Tibial nerve (tissue), 4 donors: ENCODE measurements at places on chromosomes 16 and 17.
A peak's percentile ranks its signal among the peaks of the same experiment; 100 is the strongest.

DNA sequence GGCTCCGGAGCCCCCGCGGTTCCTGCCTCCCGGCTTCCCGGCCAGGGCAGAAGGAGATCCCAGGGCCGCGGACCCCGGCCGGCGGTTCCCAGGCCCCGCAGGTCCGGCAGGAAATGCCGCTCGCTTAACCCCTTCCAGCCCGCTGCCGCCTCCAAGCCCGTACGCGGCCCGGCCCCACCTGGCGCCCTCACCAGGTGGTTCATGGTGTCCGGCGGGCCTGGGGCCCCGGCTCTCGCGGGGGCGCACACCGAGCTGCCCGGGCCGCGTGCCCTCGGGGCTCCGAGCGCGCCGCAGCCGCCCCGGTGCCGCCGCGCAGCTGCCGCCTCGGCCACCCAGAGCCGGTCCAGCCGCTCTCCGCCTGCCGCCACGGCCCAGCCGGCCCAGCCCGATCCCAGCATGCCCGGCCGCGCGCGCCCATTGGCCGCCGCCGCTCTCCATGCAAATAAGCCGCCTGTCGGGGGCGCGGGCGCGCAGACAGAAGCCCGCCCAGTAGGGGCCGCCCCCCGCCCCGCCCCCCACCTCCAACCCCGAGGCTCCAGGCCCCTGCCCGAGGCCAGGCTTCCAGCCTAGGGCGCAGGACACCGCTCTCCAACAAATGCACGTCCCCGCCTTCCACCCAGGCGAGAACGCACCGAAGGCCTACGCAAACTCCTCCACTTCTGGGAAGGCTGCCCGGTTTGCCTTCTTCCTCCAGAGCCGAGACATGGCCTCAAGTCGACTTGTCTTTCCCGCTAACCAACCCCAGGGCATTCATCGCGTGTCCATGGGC lies at the start of gene BCAR1:
TSS of gene BCAR1 (minus strand) at position 345 of the 769 bp plus-strand sequence. CDS start at position 203, 142 bp downstream.
- DNase-seq, result peak; percentile 63

- no peak for DNase-seq
Observed at GRCh38 chr16:52069866-52070265, 477.1 kb downstream of the TOX3 start.

DNA sequence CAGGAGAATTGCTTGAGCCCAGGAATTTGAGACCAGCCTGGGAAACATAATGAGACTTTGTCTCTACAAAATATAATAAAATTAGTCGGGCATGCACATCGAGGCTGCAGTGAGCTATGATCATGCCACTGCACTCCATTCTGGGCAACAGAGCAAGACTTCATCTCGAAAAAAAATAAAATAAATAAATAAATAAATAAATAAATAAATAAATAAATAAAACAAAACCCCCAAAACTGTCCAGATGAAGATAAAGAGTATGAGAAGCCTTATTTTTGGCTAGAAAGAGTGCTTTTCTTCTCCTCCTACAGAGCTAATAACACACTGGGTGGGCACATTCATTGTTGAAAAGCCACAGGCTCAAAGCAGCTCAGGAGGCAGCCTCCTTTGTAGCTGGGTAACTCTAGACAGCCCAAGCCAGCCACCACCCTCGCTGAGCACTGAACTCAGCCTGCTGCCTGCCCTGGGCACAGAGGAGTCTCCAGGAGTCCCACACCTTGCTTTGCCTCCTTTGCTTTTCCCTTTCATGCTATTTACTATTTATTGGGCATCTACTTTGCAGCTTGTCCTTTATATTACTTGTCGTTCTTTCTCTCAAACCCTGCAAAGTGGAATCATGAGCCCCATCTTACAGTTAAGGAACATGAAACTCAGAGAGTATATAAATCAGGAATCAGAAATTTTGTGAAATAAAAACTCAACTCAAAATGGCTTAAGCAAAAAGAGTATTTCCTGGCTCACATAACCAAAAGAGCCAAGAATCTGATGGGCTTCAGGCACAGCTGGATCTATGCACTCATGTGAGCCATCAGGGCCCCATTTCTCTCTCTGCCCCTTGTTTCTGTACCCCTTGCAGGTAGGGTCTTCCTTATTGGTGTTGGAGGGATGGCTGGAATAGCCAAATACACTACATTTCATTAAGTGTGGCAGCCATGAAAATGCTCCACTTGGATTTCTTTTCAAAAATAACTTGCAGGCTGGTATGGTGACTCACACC lies 18.1 kb upstream of the C16orf87 start:
- DNase-seq, result no peak

- no peak for DNase-seq
Observed at GRCh38 chr17:2390199-2390836, 10.5 kb downstream of the MNT start.

GRCh38 chr16:89624777-89625761 lies 11.6 kb downstream of the DPEP1 start:
- DNase-seq, result no peak

- DNase-seq, result no peak
Observed at GRCh38 chr16:82628088-82628423, 1.3 kb downstream of the CDH13 start.

DNA sequence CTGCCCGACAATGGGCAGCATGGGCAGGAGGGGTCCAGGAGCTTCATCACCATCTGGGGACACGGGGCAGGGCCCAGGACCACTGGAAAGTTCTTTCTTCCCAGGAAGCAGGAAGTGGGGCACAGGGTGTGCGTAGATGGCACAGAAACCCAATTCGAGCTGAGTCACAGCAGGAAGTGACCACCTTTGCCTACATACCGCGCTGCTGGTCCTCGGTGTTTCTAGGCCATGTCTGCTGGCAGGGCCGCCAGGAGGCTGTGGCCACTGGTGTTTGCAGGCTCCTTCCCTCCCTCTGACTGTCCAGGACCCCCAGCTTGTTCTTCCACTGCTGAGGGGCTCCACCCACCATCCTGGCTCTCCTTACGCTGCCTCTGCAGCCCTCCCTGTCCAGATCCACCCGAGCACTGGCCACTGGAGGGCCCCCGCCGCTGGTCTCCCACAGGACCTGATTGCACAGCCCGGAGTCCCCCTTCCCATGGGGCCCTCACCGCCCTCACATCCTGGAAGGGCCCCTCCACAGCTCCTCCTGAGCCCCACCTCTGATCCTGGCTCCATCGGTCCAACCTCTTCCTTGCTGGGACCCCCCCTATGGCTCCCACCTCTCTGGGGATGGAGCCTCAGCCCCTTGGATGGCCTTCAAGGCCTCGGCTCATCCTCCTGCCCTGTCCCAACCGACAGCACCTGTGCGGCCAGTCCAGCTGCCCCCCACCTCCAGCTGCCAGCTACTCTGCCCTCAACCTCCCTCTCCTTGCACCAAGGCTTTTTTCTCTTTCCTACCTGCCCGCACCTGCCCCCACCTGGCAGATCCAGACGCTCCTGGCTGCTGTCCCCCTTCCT lies 14.5 kb upstream of the RASD1 start:
- DNase-seq, result no peak

DNA sequence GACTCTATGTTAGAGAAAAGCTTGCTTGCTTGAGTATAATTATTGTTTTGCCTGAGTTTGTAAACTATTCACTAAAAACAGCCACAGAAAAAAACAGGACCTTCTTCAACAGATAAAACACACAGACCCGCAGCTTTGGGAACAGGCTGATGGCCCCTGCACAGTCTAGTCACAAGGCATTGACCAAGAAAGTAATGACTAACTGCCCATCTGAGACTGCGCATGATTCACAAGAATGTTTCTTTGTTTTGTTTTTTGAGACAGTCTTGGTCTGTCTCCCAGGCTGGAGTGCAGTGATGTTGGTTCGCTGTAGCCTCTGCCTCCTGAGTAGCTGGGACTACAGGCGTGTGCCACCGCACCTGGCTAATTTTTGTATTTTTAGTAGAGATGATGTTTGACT lies 2.8 kb upstream of the ZKSCAN2 start:
- no peak for DNase-seq

DNA sequence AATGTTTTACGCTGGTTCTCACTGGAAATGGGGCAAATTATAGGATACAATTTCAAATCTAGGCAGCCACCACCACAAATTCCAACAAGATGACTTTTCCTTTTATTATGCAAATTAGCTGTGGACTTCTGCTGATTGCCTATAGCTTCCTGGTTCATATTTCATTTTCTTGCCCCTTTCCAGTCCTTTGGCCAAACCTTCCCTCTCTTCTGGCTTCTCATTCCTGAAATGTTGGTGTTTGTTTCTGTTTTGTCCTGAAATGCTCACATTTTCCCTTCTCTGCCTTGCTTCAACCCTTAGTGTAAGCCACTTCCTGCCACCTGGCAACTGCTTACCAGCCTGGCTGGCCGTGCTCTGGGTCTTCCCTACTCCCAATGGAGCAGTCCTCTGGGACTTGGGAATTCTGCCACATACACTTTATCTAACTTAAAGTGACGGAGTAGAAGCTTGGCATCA lies 14.0 kb downstream of the PRSS54 start:
- DNase-seq, result no peak

GRCh38 chr17:14737984-14738651 lies 437.2 kb downstream of the HS3ST3B1 start:
- DNase-seq, result peak; percentile 19

- no peak for DNase-seq
Observed at GRCh38 chr17:61337290-61337689, 62.4 kb upstream of the TBX2 start.

DNA sequence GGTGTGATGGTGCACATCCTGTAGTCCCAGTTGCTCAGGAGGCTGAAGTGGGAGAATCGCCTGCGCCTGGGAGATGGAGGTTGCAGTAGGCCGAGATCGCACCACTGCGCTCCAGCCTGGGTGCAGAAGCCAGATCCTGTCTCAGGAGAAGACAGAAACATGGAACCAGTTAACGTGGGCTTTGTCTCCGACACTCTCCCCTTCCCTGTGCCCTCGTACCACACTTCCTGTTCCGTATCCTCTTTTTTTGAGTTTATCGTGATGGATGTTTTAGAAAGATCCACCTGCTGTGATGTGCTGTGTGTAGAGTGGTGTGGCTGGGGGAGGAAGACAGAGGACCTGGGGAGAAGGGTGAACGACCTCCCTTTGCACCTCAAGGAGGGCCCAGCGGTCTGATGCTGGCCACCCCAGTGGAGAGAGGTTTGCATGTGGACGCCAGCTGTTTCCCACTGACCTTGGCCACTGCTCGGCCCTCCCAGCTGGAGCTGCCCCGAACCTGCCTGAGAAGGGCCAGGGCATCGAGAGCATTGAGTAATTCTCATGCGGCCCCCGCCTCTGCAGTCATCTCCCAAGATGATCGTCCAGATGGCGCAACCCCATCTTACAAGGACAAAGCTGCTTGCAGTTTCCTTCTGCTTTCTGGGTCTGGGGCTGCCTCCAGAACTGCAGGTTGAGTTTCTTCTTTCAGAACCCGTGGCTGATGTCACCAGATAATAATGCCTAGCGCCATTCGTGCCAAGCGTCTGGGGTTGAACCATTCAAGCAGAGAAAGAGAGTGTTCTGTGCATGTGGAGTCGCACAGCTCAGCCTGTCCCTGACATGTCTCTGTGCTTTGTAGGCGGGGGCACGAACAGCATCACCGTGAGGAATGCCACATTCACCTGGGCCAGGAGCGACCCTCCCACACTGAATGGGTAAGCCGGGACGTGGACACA lies 126.3 kb downstream of the ABCC1 start:
- peak; percentile 59 for DNase-seq

DNA sequence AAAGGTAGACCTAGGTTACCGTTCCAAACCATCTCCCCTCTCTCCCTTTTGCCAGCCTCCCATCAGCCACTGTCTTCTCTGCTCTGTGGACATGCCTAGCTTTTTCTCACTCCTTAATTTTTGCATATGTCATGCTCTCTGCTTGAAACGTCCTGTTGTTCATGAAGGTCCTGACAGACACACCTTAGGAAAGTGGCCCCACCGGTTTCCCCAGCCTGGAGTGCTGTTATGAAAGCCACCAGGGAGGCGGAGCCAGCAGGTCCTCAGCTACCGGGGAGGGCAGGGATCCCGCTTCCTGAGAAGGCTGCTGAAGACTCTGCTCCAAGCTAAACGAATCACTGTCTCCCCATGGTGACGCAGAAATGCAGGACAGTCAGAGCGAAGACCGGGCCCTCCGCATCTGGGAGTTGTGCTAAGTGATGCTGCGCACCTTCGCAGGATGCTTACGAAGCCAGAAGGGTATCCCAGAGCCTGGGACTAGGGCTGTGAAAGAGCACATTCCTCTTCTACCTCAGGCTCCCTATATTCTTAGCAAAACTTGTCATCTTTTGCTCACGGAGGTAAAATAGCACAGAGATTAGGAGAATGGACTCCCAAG lies 2.3 kb upstream of the SLC16A11 start:
- no peak for DNase-seq
